ENCODE measurements at places on chromosomes 3 and 15.

DNA sequence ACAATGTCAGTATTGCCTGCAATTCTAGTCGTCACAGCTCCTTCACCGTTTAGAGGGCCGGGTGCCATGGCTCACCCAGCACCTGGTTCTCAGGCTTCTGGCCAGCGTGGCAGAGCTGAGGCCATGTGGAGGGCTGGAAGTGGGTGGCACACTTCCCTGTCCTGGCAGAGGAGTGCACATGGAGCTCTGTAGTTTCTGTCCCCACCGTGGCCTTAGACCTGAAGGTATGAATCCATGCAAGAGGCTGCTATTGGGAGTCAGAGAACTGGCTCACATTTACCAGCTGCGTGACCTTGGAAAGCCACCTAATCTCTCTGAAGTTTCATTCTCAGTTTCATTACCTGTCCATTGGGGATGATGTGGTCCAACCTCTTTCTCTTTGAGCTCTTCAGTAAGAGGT is 22.2 kb downstream of the EPHB1 start:
- DNase-seq: no peak

GRCh38 chr15:62474021-62474770 is 309.1 kb upstream of the C2CD4B start:
- no peak for DNase-seq

DNA sequence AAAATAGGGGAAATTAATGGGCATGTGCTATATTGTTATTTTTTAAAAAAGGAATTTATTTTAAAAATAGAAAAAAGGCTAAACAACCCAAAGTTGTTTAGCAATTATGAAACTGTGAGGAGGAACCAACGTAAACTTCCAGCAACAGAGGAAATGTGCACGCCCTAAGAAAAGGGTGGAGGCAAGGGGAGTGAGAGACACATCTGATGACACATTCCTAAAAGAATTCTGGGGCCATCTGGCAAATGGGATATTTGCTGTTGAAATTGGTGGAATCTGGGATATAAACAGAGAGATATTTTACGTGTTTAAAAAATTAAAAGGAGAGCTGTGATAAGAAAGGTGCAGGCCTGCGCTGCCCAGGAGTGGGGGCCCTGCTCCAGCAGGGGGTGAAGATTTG is 50.8 kb upstream of the MUC13 start:
- DNase-seq: no peak

DNA sequence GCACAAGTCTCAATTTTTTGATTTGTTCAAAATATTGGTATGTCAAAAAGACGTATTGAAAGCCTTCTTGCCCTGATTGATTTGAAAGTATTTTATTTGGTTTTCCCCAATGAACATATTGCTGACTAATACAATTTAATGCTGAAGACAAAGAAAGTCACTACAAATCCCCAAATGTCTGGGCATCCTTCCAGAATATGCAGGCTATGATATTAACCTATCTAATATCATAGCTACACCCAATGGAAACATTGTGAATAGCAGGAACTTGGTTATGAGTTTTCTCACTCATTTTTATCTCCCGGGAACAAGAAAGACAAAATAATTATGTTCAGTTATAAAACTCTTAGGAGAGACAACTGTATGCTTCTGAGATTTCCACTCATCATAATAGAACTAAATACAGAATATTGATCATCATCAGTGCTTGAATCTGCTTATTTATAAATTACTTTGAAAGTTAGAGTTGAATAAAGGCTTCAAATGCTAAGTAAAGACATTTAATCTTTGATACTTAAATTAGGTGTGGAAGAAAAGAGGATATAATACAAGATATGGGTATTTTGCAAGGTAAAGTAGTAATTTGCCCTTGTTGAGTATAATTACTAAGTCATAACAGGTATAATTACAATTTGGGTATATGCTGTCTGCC is 483.9 kb downstream of the RBMS3 start:
- DNase-seq: peak; percentile 12

GRCh38 chr15:75542386-75542797 is 36.7 kb downstream of the PTPN9 start:
- DNase-seq: no peak

DNA sequence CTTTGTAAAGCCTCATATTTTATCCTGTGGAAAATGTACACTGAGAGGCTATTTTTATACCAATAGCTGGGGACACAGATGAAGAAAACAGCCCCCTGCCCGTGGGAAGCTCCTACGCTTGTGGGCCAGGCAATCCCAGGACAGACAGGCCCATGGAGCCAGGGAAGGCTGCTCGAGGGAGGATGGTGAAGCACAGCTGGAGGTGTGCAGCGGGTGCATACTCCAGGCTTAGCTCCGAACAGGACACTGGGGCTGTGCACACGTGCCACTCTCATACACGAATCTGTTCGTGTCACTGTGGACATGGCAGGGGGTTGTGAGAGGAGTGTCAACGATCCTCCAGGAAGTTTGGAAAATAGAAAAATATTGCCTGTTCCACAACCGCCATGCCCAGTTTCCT is 36.1 kb downstream of the SMAD6 start:
- DNase-seq: no peak

DNA sequence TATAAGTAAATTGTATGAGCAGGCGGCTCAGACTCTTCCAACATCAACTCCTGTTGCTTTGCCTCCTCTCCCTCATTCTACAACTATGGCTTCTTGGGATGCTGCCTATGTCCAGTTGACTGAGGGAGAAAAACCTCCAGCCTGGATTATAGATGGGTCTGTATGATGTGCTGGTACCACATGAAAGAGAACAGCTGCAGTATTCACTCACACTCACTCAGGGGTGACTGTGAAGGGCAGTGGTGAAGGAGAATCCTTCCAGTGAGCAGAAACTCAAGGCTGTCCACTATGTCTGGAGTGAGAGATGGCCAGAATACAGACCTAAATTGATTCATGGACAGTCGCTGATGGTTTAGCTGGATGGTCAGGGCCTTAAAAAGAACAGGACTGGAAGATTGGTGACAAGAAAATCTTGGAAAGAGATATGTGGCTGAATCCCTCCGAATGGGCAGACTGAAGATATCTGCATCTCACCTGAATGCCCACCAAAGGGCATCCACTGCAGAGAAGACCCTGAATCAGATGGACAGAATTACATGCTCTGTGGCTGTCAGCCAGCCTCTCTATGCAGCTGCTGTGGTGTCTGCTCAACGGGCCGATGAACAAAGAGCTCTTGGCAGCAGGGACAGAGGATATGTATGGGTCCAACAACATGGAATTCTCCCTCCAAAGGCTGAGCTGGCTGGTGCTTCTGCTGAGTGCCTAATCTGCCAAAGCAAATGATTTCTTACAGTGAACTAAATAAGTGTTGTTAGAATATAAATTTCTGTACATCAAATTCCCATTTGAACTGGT is 1.9 kb upstream of the BCL2L10 start:
- peak; percentile 8 for DNase-seq

GRCh38 chr3:72270730-72271129 is 485.8 kb upstream of the PROK2 start:
- DNase-seq: no peak

GRCh38 chr3:99537416-99537815 is 101.0 kb upstream of the COL8A1 start:
- DNase-seq: no peak

- no peak for DNase-seq
Measured at GRCh38 chr3:168707900-168708299, 612.2 kb upstream of the GOLIM4 start.

DNA sequence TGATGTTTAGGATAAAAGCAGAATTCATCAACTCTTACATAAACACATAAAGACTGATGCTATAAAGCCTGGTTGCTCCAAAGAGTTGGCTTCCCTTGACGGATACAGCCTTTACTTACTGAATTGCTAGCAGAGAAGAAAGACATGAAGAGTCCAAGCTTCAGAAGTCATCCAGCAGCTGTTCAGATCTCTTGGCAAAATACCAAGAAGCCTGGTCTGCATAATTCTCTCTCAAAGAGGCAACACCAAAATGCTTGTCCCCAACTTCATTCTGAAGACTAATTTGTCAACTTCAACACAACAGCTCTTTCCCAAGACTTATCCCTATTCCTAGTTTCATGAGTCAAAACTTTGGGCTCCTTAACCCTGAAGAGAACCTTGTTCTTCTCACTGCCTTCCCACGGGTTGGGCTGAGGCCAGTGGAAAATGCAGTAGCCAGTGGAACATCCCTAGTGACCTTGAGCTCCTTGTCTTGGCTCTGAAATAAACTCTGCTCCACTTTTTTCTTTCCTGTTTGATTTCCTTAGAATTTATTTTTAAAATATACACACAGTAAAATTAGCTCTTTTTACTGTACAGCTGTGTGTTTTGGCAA is 119.2 kb upstream of the THBS1 start:
- DNase-seq: no peak

DNA sequence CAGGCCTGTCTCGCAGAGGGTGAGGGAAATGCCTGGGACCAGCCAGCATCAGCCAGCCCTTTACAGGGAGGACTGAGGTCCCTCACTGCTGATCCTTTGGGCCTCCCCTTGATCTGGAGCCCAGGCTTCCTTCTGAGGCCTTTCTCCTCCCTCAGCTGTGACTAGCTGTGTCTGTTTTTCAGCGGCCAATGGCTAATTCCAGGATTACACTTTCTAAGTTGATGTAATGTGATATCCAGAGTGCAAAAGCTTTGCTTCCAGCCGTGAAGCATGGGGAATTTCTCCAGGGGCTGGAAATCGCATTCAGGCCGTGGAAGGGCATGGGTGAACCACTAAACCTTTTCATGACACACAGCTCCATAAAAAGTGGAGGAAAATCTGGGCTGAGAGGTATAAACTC is 157.6 kb downstream of the SHQ1 start:
- DNase-seq: no peak

DNA sequence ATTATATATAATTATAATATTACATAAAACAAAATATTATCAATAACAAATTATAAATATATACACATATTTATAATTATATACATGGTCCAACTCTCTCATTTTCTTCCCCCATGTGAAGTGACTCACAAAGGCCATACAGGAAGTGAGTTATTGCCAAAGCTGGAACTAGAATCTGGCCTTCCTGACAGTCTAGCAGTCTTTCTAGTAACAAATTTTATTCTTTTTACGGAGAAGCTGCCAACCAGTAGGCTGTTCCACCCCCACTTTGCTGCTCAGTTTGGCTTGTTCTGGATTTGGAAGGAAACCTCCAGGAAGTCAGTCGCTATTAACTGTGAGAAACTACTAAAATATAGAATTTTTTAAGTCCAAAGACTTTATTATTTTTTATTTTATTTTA is 79.6 kb downstream of the DHX36 start:
- DNase-seq: no peak

GRCh38 chr3:50417637-50418033 is 58.3 kb upstream of the TMEM115 start:
- DNase-seq: no peak

DNA sequence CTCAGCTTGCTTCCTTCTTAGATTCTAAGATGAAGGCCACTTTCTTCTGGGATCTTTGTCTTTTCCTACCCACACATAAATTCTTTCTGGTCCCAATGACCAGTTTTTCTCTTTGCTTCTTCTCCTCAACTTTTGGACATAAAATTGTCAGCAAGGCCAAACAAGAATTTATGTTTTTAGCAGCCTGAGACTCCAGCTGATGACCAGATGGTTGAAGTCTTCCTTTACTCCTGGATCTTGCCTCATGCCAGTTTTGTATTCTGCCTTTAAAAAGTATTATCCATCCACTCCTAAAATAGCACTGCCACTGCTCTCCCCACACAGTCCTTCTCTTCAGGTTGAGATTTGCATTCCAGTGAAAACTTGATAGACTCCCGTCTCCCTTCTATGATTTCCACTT is 236.0 kb downstream of the VPS13C start:
- no peak for DNase-seq

DNA sequence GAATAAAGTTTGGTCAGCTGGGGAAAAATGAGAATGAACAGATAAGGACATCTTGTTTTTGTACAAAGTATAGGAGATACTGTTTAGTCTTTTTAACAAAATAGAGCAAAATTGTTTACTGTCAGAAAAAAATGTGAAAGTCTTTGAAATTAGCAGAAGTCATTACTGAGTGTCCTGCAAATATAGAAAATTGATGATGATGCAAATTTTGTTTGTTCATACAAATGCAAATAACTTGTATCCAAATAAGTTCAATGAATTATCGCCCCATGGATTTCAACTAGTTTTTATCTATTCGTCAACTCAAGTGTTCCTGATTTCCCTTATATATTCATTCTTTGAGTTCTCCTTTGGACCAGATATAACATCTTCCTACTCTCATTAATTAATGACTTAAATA is 378.0 kb upstream of the SGO1 start:
- no peak for DNase-seq

DNA sequence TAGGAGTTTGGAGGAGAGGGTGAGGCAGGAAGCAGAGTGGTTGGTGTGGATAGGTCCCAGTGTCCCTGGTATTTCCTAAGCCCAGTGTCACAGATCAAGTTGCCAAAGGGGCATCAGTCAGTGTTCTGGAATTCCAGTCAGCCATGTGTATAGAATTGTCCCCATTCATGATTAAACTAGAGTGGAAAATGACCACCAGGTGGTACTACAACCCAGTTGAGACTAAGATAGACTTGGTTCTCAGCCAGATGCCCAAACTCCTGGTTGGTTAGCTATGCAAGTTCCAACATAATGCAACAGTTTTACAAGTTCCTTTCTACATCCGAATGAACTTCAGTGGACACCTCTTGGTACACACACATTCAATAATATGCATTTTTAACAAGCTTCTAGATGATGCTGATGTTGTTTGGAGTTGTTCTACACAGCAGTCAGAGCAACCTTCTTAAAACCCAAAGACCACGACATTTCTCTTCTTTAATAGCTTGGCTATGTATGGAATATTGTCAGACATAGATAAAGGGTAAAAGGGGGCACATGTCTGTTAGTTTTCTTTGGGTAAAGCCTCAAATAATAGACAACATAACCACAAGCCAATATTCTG is 8.4 kb upstream of the ATR start:
- peak; percentile 64 for DNase-seq
